Frontal cortex (tissue), 4 donors: ENCODE measurements at places on chromosomes 6 and 20. TPM values are rescaled to one million over a fixed set of nuclear protein-coding genes. Genes with fewer than 3 reads are reported as not detected.

Gene ZNF343
- 8.6 TPM for total RNA-seq

Gene TNNC2
- not detected for total RNA-seq

Gene DLK2
- 8.6 TPM for total RNA-seq

Gene DEFB132
- total RNA-seq, result not detected

Gene SLC22A16
- not detected for total RNA-seq

Gene TNFRSF6B
- not detected for total RNA-seq

Gene FAM217A
- total RNA-seq, result not detected

Gene BPIFB4
- not detected for total RNA-seq

DNA sequence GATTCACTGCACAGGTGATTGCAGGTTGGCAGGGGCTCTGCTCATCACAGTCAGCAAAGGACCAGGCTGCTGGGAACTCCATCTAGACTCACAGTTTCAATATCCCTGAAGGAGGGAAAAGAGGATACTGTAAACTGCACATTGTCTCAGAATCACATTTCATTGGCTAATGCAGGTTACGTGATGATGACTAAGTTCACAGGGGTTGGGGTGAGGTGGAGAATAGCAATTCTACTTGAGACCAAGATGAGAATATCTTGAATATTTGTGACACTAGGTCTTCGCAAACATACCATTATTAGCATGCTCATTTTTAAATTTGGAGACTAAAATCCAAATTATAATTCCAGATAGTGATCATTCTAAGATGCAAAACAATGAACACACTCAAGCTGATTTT is 208.5 kb upstream of the CITED2 start:
- DNase-seq, result no peak

- no peak for DNase-seq
These were observed 55.0 kb upstream of the HLA-A start for GRCh38 chr6:29887330-29887818.

DNA sequence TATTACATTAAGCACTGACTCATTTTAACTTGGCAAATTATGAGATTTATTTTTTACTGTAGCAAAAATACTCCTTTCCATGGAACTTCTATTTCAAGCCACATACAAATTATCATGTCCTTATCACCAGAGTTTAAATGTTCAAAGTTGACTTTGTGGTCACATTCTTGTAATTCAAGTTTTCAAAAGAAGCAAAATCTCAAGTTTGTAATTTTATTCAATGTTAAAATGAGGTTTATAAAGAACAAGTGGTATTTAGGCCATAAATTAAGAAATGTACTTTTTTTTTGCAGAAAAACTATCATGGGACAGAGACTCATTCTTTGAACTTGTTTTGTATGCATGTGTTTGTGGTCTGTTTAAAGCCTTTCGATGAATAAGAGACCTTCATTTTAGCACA is 811.5 kb downstream of the TENT5A start:
- no peak for DNase-seq

- no peak for DNase-seq
These were observed 2.2 kb downstream of the UBR2 start for GRCh38 chr6:42565823-42566613.

GRCh38 chr6:35161776-35162607 is 20.9 kb upstream of the TCP11 start:
- DNase-seq, result no peak

DNA sequence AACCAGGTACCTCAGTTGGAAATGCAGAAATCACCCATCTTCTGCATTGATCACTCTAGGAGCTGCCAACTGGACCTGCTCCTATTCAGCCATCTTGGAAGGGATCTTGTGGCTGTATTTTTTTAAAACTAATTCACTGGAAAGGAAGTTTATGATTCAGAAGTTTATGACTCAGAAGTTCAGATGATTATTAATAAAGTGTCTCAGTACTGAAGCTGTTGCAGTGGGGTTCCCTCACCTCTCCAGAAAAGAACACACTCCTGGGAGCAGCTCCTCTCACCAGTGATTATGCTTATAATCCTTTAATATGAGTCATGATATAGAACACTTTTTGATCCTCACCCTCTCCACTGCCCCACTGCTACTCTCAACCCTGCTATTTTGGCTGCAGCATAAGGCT is 291.2 kb upstream of the HS3ST5 start:
- DNase-seq, result no peak

DNA sequence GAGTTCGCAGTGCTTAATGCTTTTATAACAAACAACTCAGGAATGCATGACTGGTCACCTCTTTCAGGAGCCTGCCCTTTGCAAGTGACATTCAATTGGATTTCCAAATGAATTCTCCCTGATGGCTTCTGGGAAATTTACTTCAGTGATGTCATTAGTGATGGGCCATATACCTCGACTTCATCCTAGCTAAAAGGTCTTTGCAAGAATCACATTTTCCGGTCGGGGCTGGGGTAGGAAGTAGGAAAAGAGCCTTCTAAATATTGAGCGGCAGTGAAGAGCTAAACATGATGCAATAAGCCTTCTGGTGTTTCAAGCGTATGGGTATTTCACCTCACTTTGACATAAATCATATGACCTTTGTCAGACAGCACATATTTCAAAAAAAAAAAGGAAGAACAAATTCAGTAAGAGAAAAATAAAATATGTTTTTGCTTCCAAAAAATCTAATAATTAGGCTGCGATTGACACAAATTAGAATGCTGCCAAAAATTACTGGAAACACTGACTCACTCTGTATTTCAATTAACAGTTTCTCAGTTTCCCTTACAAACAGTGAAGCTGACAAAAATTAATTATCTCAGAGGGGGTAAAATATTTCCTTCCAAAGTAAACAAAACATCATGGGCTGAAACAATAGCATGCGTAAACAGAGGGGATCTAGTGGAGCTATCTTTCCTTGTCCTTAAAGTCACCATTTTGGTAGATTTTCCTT is 39.8 kb downstream of the ADTRP start:
- no peak for DNase-seq

DNA sequence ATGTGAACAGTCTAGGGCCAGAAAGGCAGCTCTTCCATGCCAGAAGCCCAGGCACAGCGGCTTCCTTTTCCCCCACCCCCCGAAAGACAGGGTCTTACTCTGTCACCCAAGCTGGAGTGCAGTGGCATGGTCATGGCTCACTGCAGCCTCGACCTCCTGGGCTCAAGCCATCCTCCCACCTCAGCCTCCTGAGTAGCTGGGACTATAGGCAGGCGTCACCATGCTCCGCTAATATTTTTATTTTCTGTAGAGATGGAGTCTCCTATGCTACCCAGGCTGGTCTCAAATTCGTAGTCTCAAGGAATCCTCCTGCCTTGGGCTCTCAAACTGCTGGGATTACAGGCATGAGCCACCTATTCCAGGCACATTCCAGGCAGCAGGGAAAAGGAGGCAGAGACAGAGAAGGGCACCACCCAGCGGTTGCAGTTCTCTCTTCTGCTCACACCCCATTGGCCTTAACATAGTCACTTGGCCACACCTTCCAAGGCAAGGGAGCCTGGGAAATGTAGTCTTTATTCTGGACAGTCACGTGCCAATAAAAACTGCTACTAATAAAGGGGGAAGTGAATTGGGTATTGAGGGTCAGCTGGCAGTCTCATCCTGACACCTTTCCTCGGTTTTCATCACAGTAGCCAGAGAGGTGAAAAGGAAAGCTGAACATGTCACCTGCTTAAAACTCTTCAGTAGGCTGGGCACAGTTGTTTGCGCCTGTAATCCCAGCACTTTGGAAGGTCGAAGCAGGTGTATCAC is 205.9 kb downstream of the ZMYND8 start:
- peak; percentile 40 for DNase-seq

GRCh38 chr20:17652411-17652810 is 29.6 kb downstream of the RRBP1 start:
- no peak for DNase-seq
